Panc1 (cell line): ENCODE measurements at places on chromosomes 2 and 18.

DNA sequence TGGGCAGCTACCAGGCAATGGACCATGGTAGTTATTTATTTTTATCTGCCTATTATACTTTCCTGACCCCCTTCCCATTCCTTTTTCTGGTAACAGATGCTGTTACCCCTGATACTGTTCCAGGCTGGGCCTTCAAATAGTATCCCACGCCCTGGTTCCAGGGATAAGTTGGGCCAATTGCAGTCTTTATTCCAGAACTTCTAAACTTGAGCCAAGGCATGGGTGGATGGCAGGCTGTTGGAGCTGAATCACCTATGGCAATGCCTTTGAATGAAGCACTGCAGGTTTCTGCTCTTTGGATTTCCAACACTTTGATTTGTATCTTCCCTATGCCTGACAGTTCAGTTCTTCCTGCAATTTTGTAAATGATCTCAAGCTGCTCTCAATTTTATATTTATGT, 99.2 kb upstream of the LHCGR start:
- DNase-seq = no peak

- DNase-seq = no peak
Observed at GRCh38 chr2:11234309-11234708, 79.0 kb downstream of the SLC66A3 start.

DNA sequence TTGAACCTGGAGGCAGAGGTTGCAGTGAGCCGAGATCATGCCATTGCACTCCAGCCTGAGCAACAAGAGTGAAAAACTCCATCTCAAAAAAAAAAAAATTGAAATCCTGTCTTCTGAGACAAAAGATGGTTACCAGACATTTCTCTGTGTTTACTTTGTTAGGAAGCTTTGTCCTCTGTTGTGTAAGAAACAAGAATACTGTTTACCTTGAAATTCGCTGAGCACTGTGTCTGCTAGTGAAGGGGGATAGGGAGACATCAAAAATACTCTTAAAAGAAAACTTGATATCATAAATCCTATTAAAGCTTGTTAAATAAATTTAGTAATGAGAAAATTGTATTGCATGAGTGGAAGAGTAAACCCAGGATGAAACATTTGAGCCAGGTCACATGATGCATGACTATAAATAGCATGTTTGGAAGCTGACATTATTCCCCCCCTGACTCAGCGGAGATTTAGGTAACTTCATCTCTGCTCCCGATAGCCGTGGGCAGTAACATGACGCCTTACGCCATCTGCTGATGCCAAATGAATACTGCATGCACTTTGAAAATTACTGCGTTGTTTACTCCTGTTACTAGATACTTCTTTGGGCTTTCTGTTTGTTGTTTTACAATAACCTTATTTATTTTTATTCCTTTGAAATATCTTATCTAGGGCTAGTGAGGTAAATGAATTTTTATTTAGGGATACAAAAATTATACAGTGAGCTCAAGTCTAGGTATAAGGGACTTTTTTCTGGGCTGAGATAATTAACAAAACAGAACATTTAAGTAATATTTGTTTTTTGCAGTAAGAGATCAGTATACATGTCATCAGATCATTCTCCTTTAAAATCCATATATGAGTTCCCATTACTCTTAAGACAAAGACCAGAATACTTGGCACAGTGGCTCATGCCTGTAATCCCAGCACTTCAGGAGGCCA, 134.9 kb downstream of the MAP3K20 start:
- peak; percentile 92 for DNase-seq

DNA sequence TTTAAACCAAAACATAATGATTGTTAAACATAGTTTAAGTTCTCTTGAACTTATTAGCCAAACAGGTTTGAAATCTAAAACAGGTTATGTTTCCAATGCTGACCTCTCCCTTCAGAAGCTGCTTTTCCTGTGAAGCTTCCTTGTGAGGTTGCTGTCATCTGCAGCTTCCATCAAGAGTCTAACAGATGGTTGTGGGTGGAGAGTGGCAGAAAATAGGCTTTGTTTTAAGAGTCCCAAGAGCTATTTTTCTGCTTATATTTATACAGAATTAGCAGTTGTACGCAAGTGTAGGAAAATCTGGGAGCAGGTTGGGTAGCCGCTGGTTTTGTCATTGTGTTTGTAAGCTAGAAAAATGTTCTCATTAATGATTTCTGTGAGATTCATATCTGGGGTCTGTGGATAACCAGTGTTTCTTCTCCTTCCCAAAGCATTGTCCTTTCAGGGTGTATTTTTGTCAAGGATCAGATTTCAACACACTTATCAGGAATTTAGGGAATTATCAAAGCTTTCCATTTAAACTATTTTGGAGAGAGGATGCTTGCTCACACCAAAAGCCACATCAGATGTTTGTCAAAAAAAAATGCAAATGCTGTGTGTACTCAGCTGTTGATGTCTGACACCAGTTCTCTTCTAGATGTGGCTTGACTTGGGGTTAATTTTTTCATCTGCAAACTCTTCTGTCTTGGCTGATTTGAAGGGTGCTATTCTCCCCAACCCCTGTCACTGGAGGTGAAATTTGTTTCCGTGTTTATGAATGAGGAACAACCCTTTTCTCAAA, 78.1 kb upstream of the KIF5C start:
- DNase-seq = no peak

- no peak for DNase-seq
Observed at GRCh38 chr2:24832073-24832461, 38.8 kb downstream of the CENPO start.

DNA sequence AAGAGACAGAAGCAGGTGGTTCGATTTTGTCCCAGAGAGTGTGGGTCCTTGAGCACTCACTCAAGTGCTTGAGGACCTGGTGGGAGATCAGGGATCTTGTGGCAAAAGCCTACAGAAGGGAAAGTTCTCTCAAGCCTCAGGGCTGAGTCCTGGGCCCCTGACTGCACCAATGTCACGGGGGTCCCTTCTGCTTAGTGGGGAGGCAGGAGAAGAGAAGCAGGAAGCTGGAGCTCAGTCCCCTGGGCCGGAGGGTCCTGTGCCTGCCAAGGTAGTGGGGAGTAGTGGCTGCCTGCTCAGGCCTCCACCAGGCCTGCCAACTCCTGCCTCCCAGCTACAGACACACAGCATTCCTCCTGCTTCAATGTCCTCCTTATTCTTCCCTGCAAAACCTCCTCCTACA, 11.7 kb downstream of the CAPN14 start:
- no peak for DNase-seq

DNA sequence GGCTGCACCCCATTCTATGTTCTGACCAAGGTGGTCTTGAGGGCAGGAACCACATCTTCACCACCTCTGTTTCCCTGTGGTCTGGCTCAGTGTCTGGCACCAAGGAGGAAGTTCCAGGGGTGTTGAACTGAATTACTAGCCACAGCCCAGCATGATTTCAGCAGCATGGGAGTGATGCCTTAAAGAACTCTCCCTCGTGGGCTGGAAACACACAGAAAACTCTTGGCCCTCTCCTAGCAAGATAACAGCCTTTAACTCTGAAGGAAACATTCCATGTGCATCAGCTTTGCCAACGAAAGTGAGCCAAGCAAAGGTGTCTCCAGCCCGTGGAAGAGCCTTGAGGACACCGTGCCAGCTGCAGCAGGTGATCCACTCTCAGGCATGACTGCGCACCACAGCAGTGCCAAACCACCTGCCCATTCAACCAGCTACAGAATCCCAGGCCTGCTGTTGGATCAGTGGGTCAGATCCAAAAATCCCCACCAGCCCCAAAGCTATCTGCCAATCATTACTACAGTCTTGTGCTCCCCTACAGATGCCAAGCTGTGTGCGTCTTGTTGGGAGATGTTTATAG, 124.8 kb downstream of the TTC32 start:
- no peak for DNase-seq

GRCh38 chr2:105773568-105773967, 28.9 kb downstream of the NCK2 start:
- DNase-seq = no peak

DNA sequence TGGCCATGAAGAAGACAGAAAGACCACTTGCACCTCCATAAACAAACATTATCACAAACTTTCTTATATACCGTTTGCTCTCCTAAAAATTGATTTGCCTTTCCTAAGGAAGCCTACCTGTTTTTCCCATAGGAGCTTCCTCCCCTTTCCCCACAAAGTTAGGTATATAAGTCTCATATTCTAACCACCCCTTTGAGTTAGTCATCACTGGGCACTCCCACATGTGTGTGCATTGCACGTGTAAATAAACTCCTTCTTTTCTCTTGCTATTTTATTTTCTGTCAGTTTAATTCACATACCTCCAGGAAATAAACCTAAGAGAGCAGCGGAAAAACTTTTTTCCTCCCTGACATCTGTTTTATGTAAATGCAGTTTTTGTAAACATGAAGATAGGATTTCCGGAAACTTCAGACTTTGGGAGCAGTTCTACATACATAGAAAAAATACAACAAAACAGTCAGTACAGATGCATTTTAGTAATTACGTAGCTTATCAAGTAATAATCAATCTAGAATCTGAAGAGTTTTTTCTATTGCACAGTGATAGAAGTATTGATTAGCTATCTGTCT, 46.6 kb downstream of the PLCL1 start:
- no peak for DNase-seq

DNA sequence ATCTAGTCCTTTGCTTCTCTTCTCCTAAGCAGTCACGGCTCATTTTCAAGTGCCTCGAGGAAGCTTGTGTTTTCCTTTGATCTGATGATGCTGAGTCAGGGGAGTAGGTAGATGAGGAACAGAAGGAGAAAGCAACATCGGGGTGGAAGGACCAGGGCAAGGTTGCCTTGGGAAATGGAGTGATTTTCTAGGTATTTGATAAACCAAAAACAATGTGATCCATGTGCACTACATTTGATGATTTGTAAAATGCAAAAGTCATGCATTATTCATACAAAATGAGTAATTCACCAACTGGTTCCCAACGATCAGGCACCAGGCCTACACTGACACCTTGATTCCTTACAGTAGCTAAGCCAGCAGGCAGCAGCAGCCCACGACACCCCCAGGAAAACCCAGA, 205.3 kb downstream of the ANAPC1 start:
- DNase-seq = no peak

GRCh38 chr2:120715353-120715752, 20.3 kb upstream of the GLI2 start:
- no peak for DNase-seq

- DNase-seq = no peak
Observed at GRCh38 chr18:11700876-11701275, 11.8 kb downstream of the GNAL start.

- DNase-seq = no peak
Observed at GRCh38 chr2:187129868-187130267, 280.9 kb upstream of the ZSWIM2 start.

GRCh38 chr2:184830531-184830930, 232.2 kb downstream of the ZNF804A start:
- no peak for DNase-seq

DNA sequence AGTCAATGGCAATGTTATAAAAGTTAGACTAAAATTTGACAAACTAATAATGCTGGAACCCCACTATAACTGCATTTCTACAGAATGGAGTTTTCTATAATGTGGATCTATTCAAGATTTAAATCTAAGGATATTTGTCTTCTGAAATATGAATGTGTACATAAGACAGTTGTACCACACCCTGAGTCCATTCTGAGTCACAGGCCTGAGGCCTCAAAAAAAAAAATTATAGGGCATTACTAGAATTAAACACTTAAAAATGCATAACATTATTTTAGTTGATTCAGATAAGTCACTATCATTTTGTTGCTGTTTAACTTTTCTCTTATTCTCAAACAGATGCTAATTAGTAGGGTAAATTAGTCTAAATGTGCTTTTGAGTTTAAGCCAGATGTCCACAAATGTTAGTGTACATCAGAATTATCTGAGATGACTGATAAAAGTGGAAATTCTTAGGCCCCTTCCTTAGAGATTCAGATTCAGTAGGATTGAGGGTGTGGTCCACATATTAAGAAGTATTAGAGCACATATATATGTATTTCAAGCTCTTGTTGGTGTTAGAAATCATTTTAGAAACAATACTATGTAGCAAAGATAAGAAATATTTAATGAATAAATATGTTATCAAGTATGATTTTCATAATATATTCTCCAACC, 42.4 kb upstream of the COL5A2 start:
- DNase-seq = no peak

- DNase-seq = no peak
Observed at GRCh38 chr2:105744091-105744908, 412 bp upstream of the NCK2 start.

DNA sequence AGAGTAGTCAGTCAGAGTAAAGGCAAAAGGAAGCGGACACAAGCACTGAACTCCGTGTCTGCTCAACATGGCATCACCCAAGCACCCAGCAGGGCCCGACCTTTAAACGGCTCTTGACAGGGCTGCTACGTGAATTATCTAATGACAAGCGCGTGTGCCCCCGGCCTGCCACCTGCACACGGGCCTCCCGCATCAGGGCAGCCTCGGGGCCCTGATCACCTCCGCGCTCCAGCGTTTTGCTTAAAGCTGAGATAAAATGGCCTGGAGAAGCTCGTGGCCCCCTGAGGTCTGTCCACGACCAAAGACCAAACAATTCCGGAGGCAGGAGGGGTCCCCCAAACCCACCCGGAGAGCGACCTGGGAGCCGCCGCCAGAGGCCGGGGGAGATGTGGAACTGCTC, 376 bp downstream of the NDUFA10 start:
- DNase-seq = no peak

DNA sequence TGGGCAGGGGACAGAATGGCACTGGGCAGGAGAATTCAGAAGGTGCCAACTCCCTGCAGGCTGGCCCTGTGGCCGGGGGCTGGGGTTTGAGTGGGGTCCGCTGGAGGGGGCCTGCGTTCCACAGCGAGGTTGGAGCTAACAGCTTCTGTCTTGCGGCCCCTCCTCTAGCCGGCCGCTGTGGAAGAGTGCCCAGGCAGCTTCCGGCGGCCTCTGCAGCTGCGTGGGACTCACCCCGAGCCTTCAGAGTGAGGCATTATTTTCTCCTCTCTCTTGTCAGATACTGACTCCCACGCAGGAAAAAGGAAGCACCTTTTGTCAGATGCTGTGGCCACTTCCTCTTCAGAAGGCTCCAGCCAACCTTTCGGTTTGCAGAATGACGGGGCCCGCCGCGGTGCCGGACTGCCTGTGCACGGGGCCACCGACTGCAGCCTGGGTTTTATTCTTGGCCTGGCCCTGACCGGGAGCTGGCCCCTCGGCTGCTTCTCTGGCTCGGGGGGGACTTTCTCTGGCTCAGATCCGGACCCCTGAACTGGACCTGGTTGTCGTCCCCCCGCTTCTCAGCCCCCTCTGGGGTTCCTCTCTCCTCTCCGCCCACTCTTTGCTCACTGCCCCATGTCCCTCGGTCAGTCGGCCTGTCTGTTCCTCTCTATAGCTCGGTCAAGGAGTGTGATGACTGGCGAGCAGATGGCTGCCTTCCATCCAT, 40.1 kb downstream of the ARHGAP25 start:
- no peak for DNase-seq

GRCh38 chr2:174553811-174554493, 43.7 kb downstream of the WIPF1 start:
- DNase-seq = no peak

DNA sequence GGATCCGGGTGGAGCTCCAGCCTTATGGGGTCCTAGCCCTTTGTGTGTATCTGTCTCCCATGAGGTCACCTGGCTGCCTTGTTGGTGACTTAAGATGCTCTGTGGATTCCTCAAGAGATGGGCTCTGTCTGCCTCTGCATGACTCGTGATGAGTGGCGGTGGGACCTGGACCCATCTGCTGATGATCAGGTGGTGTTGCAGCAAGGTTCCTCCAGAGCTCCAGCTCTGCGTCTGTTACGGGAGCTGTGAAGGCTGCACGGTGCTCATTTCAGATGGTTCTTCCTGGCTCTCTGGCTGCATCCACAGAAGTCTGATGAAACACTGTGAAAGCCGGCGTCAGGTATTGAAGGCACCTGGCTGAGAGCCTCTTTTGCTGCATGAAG, 2.4 kb downstream of the AGAP1 start:
- no peak for DNase-seq
